ENCODE measurements at places on chromosomes 5 and 9.

DNA sequence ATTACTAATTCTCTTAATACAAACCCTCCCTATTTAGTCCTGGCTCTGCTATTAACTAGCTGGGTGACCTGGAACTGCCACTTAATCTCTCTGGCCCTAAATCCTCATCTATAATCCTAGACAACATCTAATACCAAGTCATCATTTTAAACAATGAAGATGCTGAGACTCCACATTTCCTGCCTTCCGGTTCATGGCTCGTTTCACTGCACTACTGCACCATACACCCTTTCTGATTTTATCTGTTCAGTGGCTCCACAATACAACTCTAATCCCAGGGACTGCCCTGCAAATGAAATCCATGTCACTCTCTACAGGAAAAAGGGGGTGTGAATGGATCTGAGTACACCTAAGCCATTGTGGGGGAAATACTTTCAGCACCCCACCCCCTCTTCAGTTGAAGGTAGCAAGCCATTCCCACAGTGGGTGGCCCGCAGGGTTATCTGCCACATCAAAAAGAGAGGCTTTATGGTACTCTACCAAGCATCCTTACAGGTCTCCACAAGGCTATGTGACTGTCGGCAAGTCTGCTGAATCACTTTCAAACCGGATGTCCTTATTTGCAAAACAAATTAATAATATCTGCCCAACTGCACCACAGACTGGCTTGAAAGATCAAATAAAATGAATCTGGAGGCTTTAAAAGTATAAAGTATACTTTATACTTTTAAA is 89.5 kb downstream of the EPB41L4A start:
- DNase-seq: peak; percentile 16

- DNase-seq: no peak
These were observed 44.1 kb upstream of the CEMIP2 start for GRCh38 chr9:71812385-71812784.

DNA sequence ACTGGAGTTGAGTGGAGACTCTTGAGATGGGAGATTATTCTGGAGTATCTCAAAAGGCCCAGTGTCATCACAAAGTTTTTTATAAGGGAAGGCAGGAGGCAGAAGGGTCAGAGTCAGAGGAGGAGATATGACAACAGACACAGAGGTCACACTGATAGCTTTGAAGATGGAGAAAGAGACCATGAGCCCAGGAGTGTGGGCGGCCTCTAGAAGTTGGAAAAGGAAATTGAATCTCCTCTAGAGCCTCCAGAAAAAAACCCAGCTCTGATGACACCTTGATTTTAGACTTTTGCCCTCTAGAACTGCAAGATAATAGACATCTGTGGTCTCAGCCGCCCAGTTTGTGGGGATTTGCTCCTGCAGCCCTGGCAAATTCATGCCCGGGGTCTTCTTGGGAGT is 64.8 kb upstream of the SPTLC1 start:
- DNase-seq: no peak

DNA sequence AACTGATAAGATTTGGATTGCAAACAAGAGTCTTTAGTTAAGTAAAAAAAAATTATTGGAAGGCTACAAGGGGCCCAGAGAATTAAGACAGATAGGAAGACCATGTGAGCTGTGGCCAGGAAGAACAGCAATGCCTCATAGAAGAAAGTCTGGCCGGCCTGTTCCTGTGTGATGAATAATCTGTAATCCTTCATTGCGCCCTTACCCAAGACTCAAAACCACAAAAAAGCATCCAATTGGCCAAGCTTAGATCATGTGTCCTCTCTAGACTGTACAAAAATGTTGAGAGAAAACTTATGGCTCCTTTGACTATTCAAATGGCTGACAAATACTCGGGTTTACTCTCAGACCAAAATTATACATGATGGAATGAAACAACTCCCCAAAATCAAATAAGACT is 1383.5 kb downstream of the PTPRD start:
- DNase-seq: no peak
